AG08395 (cell line): ENCODE measurements at places on chromosomes 5 and 9.

- peak; percentile 68 for DNase-seq
Observed at GRCh38 chr5:143986516-143987212, 174.7 kb downstream of the HMHB1 start.

DNA sequence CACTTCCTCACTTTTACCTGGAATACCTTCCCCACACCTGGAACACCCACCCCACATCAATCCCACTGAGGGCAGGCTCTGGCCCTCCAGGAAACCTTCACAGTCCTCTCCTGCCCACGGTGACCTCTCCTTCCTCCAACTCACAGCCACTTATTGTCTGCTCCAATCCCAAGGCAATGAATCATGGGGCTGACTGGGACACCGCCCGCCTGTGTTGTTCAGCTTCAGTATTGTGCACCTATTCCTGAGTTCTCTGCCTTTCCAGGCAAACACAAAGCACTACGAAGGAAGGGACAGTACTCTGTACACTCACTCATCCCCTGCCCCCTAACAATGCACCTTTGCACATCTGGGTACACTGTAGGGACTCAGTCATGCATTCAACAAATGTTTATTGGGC, 7.3 kb downstream of the PCDH1 start:
- DNase-seq: no peak

GRCh38 chr9:137716694-137717287, 98.0 kb downstream of the EHMT1 start:
- DNase-seq: no peak

- no peak for DNase-seq
Observed at GRCh38 chr9:94875300-94876020, 149.0 kb downstream of the AOPEP start.

DNA sequence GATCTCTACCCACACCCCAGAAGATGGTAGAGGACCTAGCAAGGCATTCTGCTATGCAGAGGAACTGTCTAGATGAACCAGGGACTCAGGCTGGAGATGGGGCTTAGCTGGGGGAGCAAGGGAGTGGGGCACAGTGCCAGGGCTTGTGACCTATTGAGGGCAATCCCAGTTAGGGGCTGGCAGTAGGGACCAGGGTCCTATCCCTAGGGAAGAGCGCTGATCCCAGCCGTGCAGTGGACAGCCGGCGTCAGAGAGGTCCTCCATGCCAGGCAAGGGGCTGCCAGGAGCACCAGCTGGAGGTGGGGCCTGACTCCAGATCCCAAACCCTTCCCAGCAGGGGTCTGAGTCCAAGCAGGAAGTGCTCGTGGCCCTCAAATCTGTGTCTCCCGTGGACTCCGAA, 52.7 kb upstream of the NEURL1B start:
- DNase-seq: no peak

- no peak for DNase-seq
Observed at GRCh38 chr9:92911511-92912475, 34.0 kb upstream of the ZNF484 start.

- no peak for DNase-seq
Observed at GRCh38 chr5:132463811-132464155, 26.8 kb downstream of the IRF1 start.

DNA sequence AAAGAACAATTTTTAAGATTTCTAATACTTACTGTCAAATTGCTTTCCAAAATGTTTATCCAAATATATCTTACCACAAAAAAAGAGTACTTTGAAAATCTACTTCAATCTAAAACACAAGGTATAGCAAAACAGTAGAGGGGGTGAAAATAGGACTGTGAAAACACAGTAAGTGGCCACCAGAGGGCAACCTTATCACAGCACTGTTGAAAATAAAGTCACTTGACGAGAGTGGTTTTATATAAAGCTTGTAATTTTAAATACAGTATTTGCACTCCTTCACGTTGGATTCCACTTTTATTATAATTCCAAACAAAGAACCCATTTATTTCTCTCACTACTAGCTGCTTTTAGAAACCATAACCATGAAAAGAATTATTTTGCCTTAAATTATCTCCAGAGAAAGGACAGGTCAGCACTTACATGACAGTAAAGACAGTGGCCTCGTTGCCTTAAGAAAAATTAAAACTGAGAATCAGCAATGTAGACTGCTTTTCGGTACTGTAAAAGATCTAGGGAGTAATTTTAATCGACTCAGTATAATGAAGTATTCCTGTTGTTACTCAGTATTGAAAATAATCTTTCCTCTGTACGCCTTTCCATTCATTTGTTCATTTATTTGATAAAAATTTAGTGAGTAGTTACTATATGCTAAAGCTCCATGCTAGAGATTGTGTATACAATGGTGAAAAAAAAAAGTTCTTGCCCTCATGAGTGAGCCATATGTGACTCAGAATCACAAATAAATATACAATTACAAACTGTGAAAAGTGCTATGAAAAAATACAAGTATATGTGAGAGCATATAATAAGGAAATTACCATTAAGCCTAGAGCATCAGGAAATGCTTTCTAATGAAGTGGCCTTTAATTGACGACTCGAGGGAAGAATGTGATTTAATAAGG, 40.0 kb upstream of the CDK5RAP2 start:
- peak; percentile 73 for DNase-seq

DNA sequence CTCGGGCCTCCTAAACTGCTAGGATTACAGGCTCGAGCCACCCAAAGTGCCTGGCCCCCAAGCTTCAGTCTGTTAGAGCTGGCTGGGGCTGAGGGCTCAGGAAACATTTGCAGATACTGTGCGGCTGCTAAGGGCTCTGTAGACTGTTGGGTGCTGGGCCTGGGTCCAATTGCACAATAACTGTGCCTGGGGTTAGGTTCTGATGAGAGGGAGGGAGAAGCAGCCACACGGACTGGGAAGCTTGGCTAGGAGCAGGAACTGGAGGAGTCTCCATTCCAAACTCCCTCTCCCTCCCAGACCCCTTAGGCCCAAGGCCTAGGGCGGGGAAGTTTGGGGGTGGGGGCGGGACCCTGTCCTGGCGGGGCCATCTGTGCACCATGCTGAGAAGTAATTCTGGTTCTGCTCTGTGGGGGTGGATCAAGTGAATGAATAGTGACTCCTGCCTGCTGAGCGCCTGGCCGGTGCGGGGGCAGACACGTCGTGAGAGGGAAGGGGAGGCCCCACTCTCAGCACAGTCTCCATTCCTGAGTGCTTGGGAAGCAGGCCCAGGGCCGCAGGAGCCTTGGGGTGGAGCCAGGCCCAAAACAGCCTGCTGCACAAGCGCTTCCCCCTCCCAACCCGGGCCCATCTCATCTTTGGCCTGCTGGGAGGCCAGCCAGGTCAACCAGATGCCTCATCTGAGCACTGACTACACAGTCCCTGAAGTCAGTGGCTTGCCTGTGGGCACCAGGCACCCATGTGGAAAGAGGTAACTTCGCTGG, 1.5 kb downstream of the ASS1 start:
- DNase-seq: peak; percentile 95

DNA sequence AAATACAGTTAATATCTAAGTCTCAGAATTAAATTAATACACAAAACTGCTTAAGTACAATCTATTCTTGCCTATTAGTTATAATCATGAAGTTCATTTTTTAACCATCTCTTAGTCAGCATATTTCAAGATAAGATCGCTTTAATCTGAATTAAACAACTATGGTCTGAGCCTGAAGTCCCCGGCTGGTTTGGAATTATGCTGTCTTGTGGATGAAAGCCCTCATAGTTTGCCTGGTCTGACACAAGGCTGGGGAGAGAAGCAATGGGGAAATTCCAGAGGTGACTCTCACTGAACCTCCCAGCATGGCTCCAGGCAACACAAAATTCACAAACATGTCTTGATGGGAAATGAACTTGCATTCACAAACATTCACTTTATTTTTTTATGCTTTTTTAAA, 28.0 kb upstream of the GRAMD2B start:
- DNase-seq: peak; percentile 46

- DNase-seq: no peak
Observed at GRCh38 chr5:9148242-9148641, 397.6 kb downstream of the SEMA5A start.

GRCh38 chr5:142551338-142552067, 134.4 kb downstream of the FGF1 start:
- DNase-seq: peak; percentile 31

GRCh38 chr5:133247151-133247709, 195.4 kb downstream of the HSPA4 start:
- no peak for DNase-seq

- peak; percentile 92 for DNase-seq
Observed at GRCh38 chr9:127578952-127579853, 32.9 kb upstream of the STXBP1 start.

DNA sequence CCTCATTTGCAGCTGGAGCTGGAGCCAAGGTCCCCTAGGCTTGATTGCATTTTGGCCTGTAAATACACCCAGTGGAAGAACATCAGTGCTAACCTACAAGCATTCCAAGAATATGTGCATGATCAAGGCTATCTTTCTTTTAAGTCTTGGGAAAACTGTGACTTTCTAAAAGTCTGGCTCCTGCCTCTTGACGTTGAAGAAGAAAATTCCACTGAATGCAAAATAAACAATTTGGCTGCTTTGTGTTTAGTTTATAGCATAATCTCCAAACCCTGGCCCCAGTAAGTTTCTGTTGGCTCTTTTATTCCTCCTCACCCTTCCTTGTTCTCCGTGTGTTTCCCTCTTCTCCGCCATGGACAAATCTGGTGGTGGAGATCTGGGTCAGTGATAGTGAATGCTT, 109.3 kb upstream of the TLE1 start:
- DNase-seq: no peak

- no peak for DNase-seq
Observed at GRCh38 chr5:138927979-138928378, 52.8 kb upstream of the LRRTM2 start.

- no peak for DNase-seq
Observed at GRCh38 chr9:116223926-116224325, 70.3 kb downstream of the PAPPA start.

GRCh38 chr9:28927691-28928090, 1354.4 kb upstream of the C9orf72 start:
- DNase-seq: no peak

- no peak for DNase-seq
Observed at GRCh38 chr5:127923804-127924570, 159.6 kb upstream of the SLC12A2 start.

DNA sequence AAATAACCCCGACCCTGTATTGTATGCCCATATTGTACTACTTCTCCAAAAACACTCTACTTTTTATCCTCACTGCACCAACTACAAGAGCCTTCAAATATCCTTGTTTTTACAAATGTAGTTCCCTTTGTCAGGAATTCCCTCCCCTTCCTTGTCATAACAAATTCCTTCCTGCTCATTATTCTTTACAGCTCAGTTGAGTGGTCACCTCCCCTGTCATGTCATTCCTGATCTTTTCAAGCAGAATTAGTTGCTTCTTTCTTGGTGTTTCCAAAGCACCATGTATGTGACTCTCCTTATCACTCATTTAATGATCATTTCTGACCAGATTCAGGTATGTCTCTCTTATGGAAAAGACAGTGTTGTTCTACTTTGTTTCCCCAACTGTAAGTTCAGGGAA, 194.2 kb upstream of the SMC2 start:
- no peak for DNase-seq

GRCh38 chr9:86945728-86946200, 1.5 kb downstream of the GAS1 start:
- no peak for DNase-seq

- no peak for DNase-seq
Observed at GRCh38 chr9:98356326-98356725, 100.9 kb upstream of the TBC1D2 start.

- no peak for DNase-seq
Observed at GRCh38 chr9:38671372-38671731, 48.6 kb downstream of the FAM240B start.

GRCh38 chr5:160457252-160457651, 35.6 kb downstream of the PTTG1 start:
- DNase-seq: no peak

GRCh38 chr5:148085977-148086705, 22.4 kb downstream of the SPINK5 start:
- no peak for DNase-seq

- no peak for DNase-seq
Observed at GRCh38 chr5:172548981-172549687, 91.9 kb upstream of the NEURL1B start.

- no peak for DNase-seq
Observed at GRCh38 chr5:89343666-89344065, 460.7 kb upstream of the MEF2C start.

GRCh38 chr5:149939546-149939945, 5.0 kb downstream of the PDE6A start:
- no peak for DNase-seq

DNA sequence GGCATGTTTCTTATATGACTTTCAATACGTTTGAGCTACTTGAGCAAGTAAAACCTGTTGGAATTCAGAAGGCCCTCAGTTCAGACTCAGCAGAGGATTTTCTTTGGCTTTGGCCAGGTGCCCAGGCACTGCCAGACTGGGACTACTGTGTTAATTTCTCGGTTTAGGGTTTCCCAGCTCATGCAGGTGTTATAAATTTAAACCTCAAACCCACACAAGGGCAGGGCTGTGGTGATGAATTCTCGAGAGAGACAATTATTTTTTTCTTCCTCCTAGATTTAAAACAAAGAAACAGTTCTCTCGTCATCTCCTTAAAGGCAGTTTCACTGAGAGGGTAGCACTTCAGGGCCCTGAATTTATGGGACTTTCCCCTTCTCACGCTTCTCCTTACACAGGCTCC, 406.0 kb upstream of the PIK3R1 start:
- no peak for DNase-seq

DNA sequence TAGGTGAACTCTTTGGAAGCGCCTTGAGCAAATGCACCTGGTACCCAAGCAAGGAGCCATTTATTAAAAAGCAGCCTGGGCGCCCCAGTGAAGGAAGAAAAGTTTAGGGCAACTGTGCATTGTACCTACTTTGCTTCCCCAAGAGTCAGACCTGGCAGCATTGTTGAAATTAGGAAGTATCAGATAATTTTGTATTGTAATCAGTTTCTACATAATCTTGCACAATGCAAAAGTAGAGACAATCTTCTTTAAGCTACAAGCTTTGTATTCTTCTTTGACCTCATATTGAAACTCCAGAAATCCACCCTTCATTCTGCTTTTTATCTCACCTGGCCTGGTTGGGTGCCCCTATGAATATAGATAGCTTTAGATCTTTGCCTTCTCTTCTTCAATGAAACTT, 490.8 kb downstream of the RASEF start:
- no peak for DNase-seq

DNA sequence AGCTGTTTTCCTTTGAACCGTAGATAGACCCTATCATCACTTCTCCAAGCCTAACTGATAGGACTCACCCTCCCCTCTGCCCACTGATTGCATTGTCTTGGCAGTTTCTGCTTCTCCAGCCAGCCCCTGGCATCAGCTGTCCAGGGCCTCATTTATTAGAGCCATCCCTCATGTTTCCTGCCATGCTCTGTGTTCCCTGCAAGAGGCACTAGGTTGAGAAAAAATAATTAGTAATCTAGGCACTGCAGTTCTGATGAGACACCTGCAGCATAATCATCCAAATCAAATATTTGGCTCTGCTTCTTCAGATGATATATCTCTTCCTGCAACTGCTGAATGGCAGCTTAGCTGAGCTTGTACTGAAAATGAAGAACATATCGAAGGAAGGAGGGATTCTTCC, 303.0 kb upstream of the TLE4 start:
- no peak for DNase-seq

DNA sequence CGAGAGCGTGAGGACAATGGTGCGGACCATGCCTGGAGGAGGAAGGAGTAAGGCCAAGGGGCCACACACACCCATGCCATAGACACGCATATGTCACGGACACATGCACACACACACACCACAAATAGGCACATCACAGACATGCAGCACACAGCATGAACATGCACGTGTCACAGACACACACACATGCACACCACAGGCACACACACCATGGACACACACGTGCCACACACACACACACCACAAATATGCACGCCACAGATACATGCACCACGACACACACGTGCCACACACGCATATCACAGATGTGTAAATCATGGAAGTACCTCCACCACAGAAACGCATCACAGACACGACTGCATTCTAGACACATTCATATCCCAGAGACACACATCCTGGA, 16.7 kb downstream of the TERT start:
- DNase-seq: no peak
